IMR-90 (cell line): ENCODE measurements at places on chromosomes 11 and 22.

- no peak for DNase-seq
Observed at GRCh38 chr22:22702237-22703202, 58.1 kb downstream of the GGTLC2 start.

GRCh38 chr22:29130476-29130875, 57.6 kb downstream of the KREMEN1 start:
- DNase-seq, result no peak

DNA sequence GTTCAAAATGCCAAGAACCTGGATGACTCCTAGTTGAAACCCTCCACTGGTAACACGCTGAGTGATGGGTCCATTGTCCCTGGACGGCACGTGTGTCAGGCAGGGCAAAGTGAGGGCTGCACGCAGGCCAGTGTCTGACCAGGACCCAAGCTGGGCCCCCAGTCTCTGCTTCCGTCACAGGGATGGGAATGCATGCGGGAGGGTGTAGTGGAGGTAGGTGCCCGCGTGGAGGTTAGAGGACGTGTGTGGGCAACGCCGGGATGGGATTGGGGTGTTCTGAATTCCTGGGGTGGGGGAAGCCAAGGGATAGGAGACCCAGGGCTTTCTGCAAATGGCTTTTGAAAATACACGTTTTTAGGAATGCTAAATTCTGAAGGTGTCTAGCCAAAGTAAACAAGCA, 943.3 kb downstream of the BRD1 start:
- DNase-seq, result no peak

- DNase-seq, result no peak
Observed at GRCh38 chr22:47113853-47114415, 351.5 kb downstream of the TBC1D22A start.

DNA sequence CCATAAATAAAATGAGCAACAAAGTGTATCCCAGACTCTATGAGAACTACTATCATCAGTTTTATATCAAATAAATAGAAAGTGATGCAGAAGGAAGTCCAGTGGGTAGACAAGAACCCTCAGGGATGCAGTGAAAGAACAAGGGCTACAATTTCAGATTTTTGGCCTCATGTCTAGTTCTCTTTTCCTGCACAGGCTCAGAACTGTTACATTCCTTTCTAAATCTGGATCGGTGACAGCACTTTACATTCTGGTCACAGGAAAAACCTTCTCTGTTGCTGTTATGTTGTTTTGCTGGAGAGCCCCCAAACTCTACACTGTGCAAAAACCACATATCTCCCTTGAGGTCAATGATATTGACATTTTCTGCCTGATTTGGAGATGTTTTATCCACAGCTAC, 108.8 kb upstream of the ANO5 start:
- DNase-seq, result no peak

GRCh38 chr11:92845805-92846204, 123.6 kb upstream of the MTNR1B start:
- no peak for DNase-seq

DNA sequence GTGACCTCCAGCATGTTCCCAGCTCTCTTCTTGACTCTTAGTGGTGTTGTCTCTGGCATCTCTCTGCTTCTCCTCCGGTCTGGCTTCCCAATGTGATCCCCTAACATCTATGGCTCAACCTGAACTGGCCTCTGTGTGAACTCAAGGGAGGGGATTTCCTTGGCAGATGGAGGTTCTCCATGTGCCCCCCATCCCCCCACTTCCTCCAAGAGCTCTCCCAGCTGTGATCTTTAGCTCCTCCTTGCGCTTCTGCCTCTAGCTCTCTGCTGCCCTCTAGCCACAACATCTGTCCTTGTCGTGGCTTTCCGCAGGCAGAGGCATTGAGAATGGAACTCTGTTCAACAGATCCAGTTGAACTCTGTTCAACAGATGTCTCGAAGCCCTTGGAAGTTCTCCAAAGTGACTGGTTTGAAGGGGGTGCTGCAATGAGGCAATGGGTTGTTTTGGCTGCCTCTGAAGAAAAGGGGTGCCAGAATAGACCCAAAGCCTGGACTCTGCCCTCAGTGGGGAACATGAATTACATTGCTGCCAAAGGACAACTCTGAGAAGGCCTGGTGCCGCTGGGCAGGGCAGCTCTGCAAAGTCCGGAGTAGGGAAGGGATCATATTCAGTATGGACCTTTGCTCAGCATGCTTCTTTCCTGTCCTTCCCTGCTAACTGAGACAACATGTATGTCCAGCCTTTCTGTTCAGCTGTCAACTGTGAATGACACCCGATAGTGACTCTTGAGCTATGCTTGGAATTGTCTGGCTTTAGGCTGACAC, 61.9 kb downstream of the ADM start:
- peak; percentile 98 for DNase-seq

DNA sequence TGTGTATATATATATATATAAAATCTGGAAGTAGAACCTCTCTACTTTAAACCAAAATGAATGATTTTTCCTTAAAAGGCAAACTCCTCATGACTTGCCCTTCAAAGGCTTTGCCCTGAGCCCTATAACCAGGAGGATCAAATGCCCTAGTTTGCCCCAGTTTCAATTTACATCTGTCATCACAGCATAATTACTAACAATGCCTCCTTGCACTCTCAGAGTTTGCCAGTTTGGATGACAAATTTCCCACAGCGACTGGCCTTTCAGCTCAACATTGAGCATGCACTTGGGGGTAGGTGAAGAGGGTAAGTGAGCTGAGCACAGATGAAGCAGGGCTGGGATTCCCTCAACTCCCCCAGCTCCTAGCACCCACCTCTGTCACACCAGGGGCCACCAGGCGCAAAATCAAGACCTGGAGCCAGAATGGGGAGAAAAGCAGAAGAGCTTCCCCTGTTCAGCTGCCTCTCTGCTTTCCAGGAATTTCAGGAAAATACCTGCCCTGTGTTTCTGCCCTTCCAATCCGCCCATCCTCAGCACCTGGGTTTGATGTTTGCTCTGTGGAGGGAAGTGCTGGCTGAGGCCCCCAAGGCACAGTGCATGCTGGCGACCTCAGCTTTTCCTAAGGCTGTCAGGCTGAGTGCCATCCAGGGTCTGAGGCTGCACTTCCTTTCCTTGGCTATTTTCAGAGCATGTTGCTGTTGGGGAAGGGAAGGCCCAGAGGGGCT, 67.5 kb downstream of the ADAMTS15 start:
- no peak for DNase-seq

GRCh38 chr11:107864591-107864990, 6.0 kb upstream of the SLC35F2 start:
- DNase-seq, result no peak

- DNase-seq, result no peak
Observed at GRCh38 chr11:35678975-35679374, 16.4 kb downstream of the TRIM44 start.

GRCh38 chr11:88280673-88281316, 56.7 kb downstream of the CTSC start:
- DNase-seq, result no peak

DNA sequence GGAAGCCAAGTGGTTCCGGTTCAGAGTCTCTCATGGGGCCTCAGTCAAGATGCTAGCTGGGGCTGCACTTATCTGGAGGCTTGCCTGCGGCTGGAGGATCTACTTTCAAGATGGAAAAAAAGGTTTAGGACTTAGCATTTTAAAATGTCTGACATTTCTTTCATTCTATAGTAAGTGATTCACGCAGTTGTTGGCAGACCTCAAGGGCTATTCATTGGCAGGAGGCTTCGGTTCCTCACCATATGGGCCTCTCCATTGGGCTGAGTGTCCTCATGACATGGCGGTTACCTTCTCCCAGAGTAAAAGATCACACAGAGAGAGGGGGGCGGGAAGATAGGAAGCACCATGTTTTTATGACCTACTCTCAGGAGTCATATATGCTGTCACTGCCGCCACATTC, 298.0 kb upstream of the PLET1 start:
- peak; percentile 43 for DNase-seq

DNA sequence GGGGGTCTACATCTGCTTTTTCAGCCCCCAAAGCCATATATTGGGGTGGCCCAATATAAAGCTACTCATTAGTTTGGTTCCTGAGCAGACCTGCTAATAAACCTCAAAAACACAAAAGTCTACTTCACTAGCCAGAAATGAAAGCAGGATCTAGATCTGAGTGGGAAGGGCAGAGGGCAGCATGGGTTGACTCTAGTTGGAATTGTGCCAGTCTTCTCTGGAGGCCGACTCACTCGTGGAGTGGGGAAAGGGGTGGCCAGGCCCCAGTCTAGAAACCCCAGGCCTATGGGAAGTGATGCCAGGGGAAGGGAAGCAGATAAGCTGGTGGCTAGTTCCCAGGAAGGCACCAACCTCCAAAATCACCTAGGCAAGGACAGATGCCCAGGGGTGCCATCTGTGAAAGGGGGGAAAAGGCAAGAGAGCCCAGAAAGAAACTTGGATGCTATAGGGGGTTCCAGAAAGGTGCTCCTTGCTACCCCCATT, 5.3 kb downstream of the PATZ1 start:
- no peak for DNase-seq

GRCh38 chr22:24209687-24210086, 28.4 kb downstream of the SUSD2 start:
- no peak for DNase-seq

DNA sequence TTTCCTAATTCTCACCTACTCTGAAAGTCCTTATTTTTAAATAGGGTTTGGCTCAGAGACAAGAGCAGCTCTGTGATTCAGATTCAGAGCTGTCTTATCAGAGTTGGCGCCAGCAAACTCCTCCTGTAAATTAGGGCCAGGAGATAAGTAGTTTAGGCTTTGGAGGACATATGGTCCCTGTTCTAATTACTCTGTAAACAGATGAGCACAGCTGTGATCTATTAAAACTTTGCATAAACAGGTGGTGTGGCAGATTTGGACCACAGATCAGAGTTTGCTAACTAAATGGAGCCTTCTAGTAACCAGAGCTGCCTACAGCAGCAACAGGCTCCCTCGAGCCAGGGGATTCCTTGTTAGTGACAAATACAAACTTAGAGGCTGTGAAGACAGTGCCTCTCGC, 27.9 kb downstream of the YPEL1 start:
- DNase-seq, result peak; percentile 19

GRCh38 chr11:37459456-37459855, 861.4 kb upstream of the RAG2 start:
- DNase-seq, result no peak

DNA sequence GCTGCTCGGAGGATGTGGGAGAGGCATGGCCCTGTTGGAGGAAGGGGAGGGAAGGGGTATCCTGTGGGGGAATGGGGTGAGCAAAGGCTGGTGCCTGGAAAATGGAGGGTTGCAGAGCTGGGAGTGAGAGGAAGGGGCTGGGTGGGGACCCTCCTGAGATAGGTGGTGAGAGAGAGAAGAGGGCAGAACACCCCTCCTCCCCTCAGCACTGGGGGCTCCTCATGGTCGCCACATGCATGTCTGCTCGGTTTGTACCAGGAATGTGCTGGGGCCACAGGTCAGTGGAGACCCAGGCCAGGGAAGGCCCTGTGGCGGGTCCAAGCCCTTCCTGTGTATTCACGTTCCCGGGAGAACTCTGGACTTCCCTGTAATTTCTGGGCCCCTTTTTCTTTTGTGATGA, 27.8 kb upstream of the ACR start:
- DNase-seq, result no peak

DNA sequence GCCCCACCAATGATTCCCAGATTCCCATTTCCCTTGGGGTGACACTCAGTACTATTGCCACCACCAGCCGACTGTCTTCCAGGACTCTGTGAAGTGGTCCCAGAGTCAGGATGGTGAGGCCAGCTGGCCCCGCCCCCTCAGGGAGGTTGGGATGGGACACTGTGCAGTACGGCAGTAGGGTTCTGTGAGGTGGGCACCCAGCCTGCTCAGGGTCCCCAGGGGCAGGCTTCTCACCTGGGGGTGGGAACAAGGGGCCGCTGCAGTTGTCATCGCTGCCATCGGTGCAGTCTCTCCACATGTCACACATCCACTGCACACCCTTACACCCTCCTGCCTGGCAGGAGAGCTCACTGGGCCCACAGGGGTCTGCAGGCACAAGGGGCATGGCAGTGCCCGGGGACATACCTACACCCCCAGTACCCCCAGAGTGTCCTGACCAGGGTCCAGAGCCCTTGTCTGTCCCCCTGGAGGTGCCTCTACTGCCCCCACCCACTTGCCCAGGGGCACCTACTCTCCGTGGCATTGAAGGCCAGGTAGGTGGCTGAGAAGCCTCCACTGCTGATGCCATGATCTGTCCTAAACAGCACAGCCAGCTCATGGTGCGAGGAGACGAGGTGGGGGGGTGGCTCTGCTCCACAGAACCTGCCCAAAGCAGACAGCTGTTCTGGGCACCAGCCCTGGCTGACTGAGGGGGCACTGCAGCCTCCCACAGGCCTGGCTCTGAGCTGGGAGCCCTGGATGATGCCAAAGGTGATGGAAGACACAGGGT, 1.9 kb upstream of the C1QTNF5 start:
- no peak for DNase-seq

- no peak for DNase-seq
Observed at GRCh38 chr22:45612940-45613339, 58.7 kb upstream of the ATXN10 start.

- DNase-seq, result peak; percentile 69
Observed at GRCh38 chr11:128884703-128885338, 6.3 kb upstream of the KCNJ5 start.

DNA sequence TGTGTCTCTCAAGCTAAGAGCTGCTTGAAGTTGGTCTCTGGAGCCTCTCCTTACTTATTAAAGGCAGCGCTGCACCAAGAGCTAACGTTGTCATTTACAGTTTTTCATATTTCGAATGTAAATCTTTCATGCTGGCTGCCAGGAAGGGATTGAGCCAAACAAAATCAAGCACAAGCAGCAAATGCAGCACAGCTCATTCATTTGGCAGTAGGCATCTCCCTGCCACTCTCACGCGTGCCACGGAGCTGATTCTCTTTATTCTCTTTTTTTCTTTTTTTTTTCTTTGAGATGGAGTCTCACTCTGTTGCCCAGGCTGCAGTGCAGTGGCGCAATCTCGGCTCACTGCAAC, 1.4 kb upstream of the VEGFB start:
- DNase-seq, result no peak

DNA sequence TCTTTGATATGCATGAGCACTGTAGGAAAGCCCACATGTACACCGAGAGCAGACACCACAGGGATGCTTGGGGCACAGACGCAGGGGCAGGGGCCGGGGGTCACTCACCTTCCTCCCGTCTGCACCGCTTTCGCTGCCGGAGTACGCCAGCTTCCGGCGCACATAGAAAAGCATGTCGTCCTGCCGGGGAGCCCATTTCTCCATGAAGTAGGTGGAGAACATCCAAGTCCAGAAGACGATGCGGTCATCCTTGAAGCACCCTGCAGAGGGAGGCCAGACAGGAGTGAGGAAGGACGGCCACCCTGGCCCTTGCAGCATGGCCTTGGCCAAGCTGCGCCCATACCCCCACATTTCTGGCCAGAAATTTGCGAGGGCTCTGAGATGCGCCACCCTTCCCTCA, 28.8 kb downstream of the KIAA0930 start:
- no peak for DNase-seq

DNA sequence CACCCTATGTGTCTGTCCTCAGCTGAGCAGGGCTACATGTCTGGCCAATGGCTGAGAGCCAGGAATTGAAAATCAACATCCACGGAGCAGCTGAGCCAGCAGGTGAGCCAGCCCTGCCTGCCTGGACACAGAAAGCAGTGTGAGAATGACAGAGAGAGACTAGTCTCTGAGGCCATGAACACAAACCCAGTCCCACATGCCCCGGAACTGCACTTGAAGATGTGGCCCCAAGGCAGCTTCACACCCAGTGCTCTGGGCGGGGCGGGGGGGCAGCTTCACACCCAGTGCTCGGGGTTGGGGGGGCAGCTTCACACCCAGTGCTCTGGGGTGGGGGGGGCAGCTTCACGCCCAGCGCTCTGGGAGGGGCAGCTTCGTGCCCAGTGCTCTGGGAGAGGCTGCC, 37.6 kb downstream of the TRMU start:
- no peak for DNase-seq

- DNase-seq, result peak; percentile 91
Observed at GRCh38 chr22:43777286-43777685, 34.8 kb downstream of the EFCAB6 start.
